ENCODE measurements at places on chromosomes 2 and 18.
A peak's percentile ranks its signal among the peaks of the same experiment; 100 is the strongest.

DNA sequence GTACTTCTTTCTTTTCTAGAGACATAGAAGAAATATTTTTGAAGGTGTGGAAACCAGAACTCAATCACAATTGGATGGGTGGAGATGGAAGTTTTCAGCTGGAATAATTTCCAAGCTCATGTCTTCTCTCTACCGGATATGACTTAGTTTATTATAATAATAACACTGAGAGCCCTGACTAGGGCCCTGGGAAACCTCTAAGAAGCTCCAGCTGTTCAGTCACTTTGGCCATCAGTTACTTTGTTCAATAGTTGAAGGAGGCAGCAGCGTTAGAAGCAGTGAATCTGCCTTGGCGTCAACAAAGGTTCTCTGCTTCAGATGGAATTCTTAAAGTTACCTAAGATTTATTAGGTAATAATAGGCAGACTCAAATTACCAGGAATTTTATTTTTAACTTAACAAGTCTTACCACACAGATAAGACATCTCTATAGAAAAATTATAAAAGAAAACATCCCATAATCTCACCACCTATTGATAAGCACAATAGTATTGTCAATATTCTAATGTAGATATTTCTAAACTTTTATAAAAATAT is 293.8 kb upstream of the CHAC2 start:
- no peak for DNase-seq

DNA sequence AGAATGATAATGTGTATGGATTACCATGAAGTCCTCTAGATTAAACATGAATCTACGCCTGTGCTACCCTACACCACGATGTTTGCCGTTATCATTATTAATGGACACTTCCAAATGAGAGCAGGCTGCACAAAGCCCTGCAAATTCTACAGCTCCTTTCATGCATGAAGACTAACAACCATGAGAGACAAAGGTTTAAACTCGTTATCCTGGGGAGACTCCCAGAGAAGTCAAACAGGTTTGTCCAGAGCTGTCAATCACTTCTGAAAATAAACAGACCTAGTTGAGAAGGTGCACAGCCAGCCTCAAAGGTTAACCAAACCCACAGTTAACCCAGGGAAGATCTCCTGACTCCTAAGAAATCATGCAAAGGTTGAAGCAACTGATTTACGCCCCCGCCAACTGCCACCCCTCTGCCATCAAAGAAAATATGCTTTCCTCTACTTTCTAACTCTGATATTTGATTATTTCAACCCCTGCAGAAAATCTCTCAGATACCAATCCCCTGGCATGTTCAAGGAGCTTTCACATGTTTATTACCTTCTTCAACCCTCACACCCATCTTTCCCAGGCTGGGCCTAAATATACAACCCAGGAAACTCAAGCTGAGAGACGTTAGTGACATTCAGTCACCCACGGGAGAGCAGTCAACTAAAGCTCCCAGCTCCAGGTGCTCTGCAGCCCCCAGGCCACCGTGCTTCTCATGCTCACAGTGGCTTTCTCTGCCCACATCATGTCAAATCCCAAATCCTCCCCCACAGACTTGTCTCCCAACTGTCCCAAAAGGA is 35.9 kb downstream of the MYO5B start:
- DNase-seq, result no peak

DNA sequence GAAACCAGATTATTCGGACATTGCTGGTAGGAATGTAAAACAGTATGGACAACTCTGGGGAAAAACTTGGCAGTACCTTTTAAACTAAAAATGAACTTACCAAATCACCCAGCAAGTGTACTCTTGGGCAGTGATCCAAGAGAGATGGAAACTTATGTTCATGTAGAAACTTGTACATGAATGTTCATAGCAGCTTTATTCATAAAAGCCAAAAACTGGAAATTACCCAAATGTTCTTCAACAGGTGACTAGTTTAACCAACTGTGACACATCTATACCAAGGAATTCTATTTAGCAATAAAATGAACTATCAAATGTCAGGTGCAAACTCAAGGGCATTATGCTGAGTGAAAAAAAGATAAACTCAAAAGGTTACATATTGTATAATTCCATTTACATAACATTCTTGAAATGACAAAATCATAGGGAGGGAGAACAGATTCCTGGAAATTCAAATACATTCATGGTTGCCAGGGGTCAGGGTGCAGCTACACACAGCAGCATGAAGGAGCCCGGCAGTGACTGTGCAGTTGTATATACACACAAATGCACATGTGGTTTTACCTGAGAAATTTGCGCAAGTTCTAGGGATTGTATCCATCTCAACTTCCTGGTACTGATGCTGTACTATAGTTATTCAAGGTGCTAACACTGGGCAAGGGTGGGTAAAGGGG is 3.5 kb upstream of the RNU4ATAC start:
- DNase-seq, result no peak

DNA sequence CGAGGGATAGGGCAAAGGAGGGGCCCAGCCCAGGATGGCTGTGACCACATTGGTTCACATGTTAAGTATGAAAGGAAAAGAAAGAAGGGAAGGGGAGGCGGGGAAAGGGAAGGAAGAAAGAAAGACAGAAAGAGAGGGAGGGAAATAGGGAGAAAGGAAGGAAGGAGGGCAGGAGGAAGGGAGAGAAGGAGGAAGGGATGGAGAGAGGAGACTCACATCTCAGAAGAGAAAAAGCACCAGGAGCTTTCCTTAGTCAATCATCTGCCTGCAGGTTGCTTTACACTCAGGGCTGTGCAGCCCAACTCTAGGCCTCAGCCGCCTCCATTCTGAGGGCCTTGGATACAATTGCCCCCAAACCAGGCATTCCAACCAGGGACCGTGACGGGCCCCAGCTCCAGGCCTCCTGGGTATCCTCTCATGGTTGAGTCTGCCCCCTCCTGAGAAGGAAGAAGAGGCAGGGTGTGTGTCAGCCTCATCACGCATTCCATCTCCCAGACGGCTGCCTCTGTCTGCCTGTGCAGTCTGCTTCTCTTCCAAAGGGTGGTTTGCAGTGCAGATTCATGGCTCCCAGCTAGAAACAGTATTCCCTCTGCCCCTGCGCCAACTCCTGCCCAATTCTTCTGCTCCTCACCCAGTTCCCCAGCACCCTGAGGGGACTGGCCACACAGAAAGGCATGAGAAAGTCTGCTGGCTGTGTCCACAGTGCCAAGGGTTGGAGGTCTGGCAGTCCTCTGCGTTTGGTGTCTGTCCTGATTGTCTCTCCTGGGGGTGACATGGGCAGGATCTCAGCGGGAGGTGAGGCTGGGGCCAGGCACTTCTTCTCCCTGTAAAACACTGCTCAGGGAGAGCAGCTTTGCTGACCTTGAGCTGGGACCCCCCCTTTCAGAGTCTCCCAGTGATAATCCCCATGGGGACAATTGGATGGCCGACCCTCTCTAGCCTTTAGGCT is 163.3 kb downstream of the SMAD7 start:
- peak; percentile 39 for DNase-seq

DNA sequence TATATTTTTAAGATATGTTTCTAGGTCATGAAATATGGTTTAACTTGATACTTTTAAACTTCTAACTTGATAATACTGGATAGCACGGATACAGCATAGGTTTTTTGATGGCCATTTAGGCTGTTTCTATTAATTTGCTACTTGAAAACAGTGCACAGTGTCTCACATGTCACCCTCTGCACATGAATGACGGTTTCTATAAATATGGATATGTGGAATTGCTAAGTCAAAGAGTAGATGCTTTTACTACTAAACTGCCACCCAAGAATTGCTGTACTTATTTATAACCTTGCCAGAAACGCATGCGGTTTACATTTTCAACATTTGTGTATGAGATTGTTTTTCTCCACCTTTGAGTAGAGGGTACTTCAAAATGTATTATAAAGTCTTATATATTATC is 174.6 kb upstream of the LYPD1 start:
- DNase-seq, result no peak

Data from A673 (cell line).